ENCODE measurements at places on chromosomes 1 and 21.

- DNase-seq = no peak
Measured at GRCh38 chr1:184624626-184625025, 130.0 kb downstream of the EDEM3 start.

GRCh38 chr1:46437723-46438122 is 43.6 kb downstream of the FAAH start:
- DNase-seq = no peak

GRCh38 chr1:30143517-30143916 is 579.9 kb downstream of the MATN1 start:
- DNase-seq = no peak

DNA sequence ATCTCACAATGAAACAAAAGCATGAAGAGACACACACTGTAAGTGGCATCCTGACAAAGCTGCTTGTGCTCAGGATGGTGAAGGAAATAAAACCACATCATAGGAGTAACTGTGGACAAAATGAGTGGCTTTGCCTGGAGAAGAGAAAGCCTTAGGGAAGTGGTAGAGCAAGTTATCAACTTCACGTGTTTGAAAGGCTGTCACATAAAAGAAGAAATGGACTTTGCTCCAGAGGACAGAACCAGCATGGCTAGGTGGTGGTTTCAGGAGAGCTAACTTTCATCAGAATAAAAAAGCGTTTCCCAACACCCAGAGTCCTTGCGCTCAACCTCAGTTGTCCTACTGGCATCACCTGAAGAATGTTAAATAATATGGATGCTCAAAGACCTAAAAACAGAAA is 139.9 kb downstream of the SETD4 start:
- DNase-seq = no peak

GRCh38 chr1:39540504-39541031 is 36.0 kb downstream of the PABPC4 start:
- DNase-seq = no peak

All from stimulated activated CD8-positive, alpha-beta memory T cell treated with anti-CD3 and anti-CD28 coated beads, Interleukin-7, amount 100 ng/mL, for 1 hour (primary cell).